ENCODE measurements at places on chromosomes 1 and 21. TPM values are rescaled to one million over a fixed set of nuclear protein-coding genes. Genes with fewer than 3 reads are reported as not detected.

DNA sequence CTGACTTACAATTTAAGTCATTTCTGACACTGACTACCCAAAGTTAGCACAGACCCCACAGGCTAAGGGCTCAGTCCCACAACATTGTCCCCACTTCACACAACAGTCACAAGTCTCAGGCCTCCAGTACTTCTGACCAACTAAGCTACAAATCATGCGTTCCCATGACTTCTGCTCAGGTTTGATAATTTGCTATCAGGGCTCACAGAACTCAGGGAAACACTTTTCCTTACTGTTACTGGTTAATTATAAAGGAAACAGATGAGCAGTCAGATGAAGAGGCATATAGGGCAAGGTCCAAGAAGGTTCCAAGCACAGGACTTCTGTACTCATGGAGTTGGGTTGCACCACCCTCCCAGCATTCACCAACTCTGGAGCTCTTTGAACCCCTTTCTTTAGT, 151.2 kb upstream of the TNR start:
- H3K36me3 ChIP-seq: no peaks in the 10 kb centered on the region
- H3K4me1 ChIP-seq: no peaks in the 10 kb centered on the region
- DNase-seq: no peak
- H3K27ac ChIP-seq: no peak overlapping the region
- H3K4me3 ChIP-seq: no peak overlapping the region

Gene TFF3
- 5.0 TPM for total RNA-seq

GRCh38 chr1:16294219-16295212, 57.5 kb upstream of the CPLANE2 start:
- H3K27ac ChIP-seq: no peak overlapping the region
- DNase-seq: no peak
- H3K36me3 ChIP-seq: peaks cover 10% of the 10 kb centered on the region
- H3K4me1 ChIP-seq: peaks cover 27% of the 10 kb centered on the region

- no peaks in the 10 kb centered on the region for H3K27me3 ChIP-seq
- DNase-seq: no peak
These were observed 3.3 kb upstream of the C2CD2 start for GRCh38 chr21:41956926-41957729.

GRCh38 chr1:43307458-43308158, 6.8 kb downstream of the TIE1 start:
- no peaks in the 10 kb centered on the region for H3K36me3 ChIP-seq
- DNase-seq: no peak
- H3K27ac ChIP-seq: no peak overlapping the region

GRCh38 chr21:21813289-21813688, 815.1 kb downstream of the NCAM2 start:
- no peaks in the 10 kb centered on the region for H3K27me3 ChIP-seq
- no peaks in the 10 kb centered on the region for H3K36me3 ChIP-seq
- no peak for DNase-seq
- H3K4me3 ChIP-seq: no peak overlapping the region
- no peaks in the 10 kb centered on the region for H3K4me1 ChIP-seq

DNA sequence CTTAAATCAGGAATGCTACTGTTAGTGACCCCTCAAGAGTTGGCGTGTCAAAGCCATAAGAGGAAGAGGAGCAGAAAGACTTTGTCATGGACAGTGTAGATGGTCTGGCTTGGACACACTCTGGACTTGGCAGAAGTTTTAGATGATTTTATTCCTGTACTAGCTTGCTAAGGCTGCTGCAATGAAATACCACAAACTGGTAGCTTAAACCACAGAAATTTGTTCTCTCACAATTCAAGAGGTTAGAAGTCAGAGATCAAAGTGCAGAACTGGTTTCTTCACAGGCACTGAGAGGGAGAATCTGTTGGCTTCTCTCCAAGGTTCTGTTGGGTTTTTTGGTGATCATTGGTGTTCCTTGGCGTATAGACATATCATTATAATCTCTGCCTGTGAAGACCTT, 869.8 kb upstream of the B3GALT2 start:
- no peaks in the 10 kb centered on the region for H3K27me3 ChIP-seq
- no peak for DNase-seq
- no peak overlapping the region for H3K27ac ChIP-seq
- no peak overlapping the region for H3K4me3 ChIP-seq
- H3K4me1 ChIP-seq: no peaks in the 10 kb centered on the region

DNA sequence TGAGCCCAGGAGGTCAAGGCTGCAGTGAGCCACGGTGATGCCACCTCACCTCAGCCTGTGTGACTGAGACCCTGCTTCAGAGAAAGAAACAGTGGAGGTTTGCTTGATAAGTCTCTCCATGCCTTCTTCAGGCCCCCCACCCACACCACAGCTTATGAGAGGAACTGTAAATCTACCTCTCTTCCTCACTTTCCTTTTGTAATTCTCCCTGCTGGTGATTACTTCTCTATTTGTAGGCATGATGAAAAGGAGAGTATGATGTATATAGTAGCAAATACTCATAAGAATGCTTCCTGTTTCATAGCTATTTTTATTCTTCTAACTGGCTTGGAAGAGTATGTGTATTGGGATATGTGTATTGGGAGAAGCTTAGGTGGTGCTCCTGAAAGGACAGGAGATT, 186.3 kb downstream of the VPS13D start:
- H3K4me3 ChIP-seq: no peak overlapping the region
- DNase-seq: no peak
- H3K27ac ChIP-seq: no peak overlapping the region
- H3K4me1 ChIP-seq: no peaks in the 10 kb centered on the region
- no peaks in the 10 kb centered on the region for H3K27me3 ChIP-seq

DNA sequence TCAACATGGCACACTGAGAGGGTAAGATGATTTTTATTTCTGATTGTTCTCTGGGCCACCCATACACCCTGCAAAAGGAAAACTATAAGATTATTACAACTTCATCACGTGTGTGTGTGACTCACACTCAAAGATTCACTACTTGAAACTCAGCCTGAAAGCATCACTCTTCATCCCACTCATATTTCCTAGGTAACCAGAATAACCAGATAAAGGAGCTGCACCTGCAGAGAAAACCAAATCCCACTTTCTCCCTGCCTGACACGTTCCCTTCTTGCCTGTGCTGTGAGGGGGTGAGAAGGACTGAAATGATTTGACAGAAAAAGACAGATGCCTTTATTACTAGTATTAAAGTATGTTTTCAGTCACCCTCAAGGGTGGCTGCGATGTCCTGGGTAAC, 131.6 kb downstream of the TGFBR3 start:
- peak overlapping the region; percentile 75 for H3K27ac ChIP-seq
- DNase-seq: no peak
- H3K36me3 ChIP-seq: no peaks in the 10 kb centered on the region
- no peaks in the 10 kb centered on the region for H3K4me1 ChIP-seq
- H3K27me3 ChIP-seq: no peaks in the 10 kb centered on the region
- H3K4me3 ChIP-seq: no peak overlapping the region

Gene SLC25A33
- total RNA-seq: 10.9 TPM

DNA sequence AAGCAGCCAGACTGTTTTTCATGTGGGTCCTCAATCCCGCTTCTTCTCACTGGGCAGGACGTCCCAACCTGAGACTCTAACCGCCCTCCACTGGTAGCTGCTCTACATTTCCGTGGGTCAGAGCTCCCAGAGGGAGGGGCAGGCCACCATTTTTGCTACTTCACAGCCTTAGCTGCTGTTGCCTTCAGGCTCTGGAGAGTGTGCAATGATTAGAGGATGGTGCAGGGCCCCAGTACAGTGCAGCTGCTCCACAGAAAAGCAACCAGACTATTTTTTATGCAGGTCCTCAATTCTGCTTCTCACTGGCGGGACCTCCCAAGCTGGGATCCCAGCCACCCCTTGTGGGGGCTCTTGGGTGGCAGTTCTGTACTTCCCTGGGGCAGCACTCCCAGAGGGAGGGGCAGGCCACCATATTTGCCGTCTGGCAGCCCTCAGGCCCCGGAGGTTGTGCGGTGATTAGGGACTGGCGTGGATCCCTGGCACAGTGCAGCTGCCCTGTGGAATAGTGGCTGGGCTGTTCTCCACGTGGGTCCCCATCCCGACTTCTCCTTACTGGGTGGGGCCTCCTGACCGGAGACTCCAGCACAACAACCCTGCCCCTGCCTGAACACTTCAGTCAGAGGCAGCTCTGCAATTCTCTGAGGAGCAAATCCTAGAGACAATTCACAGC, 647.6 kb upstream of the PKN2 start:
- no peaks in the 10 kb centered on the region for H3K36me3 ChIP-seq
- no peaks in the 10 kb centered on the region for H3K4me1 ChIP-seq
- DNase-seq: no peak
- no peaks in the 10 kb centered on the region for H3K27me3 ChIP-seq
- no peak overlapping the region for H3K27ac ChIP-seq

GRCh38 chr1:162919034-162919433, 58.1 kb upstream of the CCDC190 start:
- DNase-seq: no peak
- no peak overlapping the region for H3K27ac ChIP-seq
- H3K4me1 ChIP-seq: no peaks in the 10 kb centered on the region
- no peaks in the 10 kb centered on the region for H3K27me3 ChIP-seq
- no peak overlapping the region for H3K4me3 ChIP-seq

DNA sequence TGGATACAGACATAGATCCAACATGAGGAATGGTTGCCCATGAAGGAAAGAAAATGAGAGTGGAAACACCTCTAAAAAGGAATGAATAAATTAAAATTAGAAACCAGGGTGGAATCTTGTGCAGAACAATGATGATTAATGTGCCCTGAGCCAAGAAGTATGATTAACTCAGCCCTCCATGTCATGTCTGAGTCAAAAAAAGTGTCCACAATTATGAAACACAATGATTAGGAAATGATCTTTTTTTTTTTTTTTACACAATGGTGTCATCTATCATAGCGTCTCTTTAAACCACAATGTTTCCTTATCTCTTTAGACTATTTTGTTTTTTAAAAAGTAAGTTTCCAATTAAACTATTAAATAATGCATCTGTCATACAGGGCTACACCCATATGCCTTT, 78.9 kb upstream of the RAB4A start:
- H3K27me3 ChIP-seq: no peaks in the 10 kb centered on the region
- no peaks in the 10 kb centered on the region for H3K4me1 ChIP-seq
- DNase-seq: no peak
- no peak overlapping the region for H3K4me3 ChIP-seq
- H3K36me3 ChIP-seq: no peaks in the 10 kb centered on the region

DNA sequence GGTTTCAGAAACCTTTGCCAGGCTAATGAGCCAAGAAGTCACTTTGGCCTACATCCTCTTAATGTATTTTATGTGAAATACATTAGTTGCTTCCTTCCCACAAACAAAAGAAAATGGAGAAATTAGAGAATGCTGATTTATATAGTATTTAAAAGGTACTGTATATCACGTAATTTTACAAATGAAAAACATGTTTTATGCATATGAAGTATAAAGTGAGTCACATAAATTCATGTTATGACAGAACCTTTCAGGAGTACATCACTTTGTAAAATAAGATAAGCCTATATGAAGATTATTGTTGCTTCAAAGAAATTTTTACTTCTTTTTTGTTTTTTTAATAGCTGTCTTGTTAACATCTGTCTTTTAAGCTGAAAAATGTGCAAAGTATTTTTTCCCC, 4.6 kb downstream of the DR1 start:
- no peak for DNase-seq
- H3K4me1 ChIP-seq: no peaks in the 10 kb centered on the region
- peaks cover 14% of the 10 kb centered on the region for H3K36me3 ChIP-seq
- H3K27me3 ChIP-seq: no peaks in the 10 kb centered on the region

Gene EFNA3
- 3.2 TPM for total RNA-seq

- no peak for DNase-seq
- H3K4me3 ChIP-seq: peak overlapping the region; percentile 93
- peak overlapping the region; percentile 98 for H3K27ac ChIP-seq
These were observed 617 bp upstream of the ADGRL2 start for GRCh38 chr1:81799939-81800694.
